GM13977 (cell line): ENCODE measurements at places on chromosomes 7 and 10.

DNA sequence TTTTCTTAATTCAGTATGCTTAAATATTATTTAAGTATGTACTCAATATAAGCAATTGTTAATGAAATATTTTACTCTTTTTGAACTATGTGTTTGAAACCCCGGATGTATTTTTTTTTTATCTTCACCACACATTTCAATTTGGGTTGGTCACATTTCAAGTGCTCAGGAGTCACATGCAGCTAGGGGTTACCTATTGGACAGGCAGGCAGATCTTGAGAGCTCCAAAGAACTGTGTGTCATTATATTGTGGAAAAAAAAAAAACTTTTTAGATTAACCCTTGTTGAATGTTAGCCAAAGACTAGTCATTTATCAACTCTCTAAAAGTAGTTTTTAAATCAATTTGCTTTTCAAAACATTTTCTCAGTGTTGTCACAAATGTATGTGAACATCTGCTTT is 37.2 kb downstream of the IKZF1 start:
- no peak for DNase-seq

DNA sequence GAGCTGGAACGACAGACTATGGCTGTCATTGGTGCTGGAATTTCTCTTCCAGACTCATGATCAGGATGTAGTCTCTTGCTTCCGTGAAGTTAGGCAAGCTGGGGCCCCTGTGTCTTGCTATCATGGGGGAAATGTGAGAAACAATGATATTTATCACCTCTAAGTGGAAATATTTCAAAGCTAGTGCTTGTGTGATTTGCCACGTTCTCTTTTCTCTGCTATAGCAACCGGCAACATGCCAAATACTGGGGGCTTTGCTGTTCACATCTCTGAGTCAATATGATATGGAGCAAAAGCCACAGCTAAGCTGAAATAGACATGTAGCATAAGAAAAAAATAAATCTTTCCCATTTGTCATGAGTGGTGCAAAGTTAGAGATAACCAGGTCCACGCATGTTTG is 668.2 kb upstream of the IGFBP3 start:
- no peak for DNase-seq

DNA sequence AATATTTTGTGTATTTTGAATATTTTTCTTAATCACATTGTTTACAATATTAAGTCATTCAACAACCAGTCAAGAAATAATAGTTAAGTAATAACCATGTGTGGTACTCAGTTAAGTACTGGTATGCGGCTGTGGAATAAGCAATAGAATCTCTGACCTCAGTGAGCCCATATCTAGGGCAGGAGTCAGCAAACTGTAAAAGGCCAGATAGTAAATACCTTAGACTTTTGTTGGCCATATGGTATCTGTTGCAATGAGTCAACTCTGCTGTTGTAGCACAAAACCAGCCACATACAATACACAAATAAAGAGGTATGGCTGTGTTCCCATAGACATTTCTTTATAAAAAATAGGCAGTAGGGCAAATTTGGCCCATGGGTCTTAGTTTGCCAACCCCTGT is 311.6 kb upstream of the SEMA3A start:
- no peak for DNase-seq

GRCh38 chr10:1203216-1203615 is 147.0 kb downstream of the WDR37 start:
- DNase-seq = no peak

GRCh38 chr7:155955367-155955635 is 143.0 kb upstream of the SHH start:
- DNase-seq = no peak

DNA sequence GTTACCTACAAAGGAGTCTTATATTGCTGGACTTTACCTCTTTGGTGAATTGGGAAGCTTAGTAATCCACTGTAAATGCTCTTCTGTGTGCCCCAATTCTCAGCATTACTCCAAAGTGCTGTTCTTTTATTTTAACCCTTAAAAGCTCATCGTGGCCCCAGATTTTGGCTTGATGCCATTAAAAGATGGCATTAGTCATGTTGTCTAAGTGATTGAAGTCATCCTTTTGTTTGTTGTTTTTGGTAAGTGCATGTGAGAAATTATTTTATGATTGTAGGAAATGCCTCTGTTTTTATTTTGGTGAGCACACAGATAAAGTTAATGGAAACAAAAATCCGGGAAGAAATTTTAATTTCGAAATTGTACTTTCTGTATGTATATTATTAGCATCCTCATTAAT is 82.5 kb upstream of the GATA3 start:
- DNase-seq = no peak

- DNase-seq = no peak
These were observed 86.8 kb upstream of the STEAP1B start for GRCh38 chr7:22586786-22587140.

DNA sequence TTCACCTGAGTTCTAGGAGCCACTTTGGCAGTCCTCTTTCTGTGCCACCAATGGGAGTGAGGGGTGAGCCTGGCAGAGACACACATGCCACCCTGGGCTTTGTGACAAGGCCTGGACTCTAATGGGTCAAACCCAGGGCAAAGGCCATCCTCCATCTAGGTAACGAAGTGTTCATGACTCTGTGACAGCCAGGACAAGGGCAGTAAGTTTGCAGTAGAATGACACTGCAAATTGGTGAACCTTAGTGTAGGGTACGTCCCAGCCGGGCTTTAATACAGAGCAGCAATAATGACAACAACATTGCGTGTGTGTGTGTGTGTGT is 43.3 kb downstream of the PAPSS2 start:
- DNase-seq = no peak

DNA sequence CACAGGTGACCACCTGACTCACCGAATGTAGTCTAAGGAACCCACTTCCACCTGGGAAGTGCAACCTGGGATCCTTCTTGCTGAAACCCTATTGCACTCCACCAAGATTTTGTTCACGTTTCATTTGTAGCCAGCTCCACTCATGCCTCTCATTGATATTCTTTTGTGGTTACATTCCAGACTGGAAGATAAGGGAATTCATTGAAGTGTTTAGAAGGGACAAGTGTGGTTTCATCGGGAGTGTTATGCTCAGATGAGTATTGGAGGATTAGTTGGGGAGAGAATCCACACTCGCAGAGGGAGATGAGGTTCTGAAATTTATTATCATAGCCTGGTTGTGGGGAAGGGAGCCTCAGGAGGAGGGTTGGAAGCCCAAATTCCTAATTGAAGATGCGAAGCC is 320.4 kb downstream of the KCNMA1 start:
- no peak for DNase-seq

GRCh38 chr7:33043501-33044400 is 18.8 kb downstream of the NT5C3A start:
- no peak for DNase-seq

- no peak for DNase-seq
These were observed 5.4 kb downstream of the AGFG2 start for GRCh38 chr7:100544386-100544785.

DNA sequence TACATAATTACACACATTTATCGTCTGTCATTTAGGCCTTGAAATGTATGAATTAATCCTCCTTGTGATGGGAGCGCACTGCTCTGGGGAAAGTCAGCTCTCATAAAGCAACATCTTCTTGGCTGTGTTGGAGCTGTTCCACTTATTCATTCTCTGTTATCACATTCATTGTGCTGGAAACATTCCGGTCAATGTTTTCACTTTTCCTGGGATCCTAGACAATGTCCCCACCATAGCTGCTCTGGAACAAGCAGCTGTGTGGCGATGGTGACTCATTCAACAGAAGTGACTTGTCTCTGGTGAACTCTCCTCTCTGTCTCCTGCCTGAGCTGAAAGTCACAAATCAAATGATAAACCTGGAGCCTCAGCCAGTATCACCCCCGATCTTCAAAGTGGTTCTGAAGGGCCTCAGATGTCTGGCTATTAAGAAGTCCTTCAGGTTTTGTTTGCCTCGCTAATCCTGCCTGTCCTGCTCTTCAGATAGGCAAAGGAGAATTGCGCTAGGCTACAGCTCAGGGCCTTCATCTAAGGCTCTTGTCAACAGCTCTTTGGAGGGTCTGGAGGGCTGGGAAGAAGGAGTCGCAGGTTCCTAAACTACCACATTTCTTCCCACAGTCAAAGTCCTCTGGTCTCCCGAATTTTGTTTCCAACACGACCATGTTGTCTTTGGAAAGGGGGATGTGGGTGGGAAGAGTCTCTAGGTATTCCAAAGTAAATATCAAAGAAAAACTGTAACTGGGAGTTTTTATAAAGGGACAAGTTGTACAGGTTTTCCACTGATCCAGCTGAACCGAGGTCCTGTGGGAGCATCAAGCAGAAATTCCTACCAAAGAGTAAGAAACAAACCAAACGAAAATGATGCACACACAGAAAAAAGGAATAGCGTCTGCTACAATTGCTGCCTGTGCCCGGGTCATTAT is 29.3 kb downstream of the KLF6 start:
- DNase-seq = no peak

GRCh38 chr7:16066805-16067459 is 354.4 kb downstream of the CRPPA start:
- no peak for DNase-seq

DNA sequence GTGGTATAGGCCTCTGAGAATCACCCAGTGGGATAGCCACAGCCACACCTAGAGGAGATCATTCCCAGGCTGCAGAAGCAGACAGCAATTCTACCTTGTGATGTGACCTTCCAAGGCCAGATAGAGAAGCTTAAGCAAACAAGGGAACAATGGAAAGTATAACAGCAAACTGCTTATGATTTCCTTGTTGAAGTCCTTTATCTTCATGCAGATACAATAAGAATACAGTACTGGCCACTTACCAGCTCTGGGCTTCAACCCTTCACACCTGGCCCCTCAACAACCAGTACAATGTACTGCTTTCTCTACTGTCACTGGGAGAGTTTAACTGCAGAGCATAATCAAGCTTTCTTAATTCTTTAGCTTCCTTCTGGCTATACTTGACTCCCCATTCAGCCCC is 22.6 kb upstream of the DDX50 start:
- no peak for DNase-seq

DNA sequence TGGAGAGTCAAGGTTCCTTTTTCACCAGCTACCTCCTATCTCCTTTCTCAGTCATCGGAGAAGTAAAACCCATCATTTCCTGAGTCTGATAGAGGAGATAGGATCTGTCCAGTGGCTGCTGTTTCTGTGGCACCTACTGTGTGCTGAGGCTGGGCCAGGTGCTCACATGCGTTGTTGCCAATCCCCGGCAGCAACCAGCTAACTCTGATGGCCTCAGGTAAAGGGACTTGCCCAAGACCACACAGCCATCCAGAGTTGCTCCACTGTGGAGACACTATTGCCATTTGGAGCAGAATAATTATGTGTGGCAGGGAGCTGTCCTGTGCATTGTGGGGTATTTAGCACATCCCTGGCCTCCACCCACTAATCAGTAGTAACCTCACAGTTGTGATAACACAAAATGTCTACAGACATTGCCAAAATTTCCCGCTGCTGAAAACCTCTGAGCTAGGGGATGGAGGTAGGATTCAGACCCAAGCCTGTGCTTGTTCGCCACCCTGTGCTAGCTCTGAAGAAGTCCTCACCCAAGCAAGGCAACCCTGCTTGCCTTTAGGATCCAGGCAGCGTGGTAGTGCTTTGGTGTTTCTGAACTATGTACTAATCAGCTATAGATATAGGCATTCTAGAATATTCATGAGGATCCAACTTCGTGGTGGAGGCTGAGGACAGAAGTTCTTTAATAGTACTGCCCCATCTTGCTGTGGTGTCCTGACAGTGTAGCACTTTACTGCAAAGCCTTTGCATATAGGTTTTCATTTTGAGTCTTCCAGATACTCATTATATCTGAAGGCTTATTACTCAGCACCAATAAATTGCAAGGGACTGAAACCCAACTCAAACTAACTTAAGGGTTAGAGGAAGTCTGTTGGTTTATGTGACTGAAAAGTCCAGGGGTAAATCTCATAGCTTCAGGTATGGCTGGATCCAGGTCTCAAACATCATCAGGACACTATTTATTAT is 164.6 kb downstream of the GRK5 start:
- peak; percentile 75 for DNase-seq

DNA sequence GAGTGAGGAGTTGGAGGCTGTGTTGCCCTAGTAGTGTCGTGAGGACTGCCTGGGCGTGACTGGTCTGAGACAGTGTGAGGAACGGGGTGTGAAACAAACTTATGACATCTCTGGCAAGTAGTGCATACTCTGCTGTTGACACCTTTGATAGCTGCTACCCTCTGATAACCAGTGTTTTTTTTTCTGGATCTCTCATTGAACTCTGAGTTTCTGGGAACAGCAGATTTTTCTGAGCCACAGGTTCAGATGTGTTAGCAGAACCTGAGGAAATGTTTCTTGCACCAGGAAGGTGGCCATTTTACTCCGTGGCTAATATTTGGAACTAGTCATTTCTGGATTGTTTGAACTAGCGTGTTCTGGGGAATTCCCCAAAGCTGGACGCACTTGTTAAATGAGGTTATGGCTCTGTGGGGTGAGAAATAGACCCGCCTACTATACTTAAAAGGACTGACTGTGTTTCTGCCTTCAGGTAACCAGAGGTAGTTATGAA is 52.9 kb downstream of the AUTS2 start:
- DNase-seq = peak; percentile 69

GRCh38 chr7:19491371-19491770 is 217.5 kb downstream of the POLR1F start:
- DNase-seq = no peak

GRCh38 chr10:22570234-22570633 is 144.1 kb downstream of the PIP4K2A start:
- DNase-seq = no peak

DNA sequence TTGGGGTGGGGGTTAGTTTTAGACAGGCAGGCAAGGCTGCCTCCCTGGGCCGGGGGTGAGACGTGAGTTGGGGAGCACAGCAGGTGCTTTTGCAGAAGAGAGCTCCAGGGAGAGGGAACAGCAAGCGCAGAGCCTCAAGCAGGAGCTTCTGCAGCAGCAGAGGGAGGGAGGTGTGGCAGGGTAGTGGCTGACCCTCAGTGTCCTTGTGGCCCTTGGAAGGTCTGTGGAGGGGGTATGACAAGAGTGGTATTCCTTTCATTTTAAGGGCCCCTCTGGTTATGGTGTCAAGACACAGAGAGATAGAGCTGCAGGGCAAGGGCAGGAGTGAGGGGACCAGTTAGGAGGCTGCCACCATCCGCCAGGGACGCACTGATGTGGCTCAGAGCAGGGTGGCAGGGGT is 138.9 kb downstream of the EBF3 start:
- DNase-seq = no peak

DNA sequence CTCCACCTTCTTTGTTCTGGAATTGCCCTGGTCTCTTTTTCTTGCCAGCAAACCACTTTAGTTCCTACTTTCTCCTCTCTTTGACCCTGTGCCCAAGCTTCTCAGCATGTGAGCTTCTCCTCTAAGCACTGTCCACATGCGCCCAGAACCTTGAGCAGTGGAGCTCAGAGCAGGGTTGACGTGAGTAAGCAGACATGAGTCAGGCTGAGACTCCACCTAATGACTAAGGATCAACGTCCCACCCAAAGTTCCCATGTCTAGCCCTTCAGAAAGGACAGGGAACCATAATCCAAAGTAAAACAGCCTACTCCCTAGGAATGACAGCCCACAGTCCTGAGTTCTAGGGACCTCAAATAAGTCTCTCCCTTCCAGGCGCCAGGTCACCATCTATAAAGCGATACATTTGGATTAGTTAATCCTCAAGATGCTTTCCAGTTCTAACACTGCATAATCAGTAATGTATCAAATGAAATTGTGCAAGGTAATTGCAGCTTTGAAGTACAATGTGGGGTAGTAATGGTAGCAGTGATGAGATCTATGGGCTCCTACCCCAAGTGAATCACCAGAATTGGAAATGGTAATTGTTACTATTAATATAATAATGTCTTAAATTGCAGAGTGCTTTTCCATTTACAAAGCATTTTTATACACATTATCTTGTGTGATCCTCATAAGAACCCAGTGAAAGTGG is 44.5 kb downstream of the KCNMA1 start:
- DNase-seq = no peak
